Bronchial smooth muscle cell (primary cell): ENCODE measurements at places on chromosomes 5 and 9. TPM values are rescaled to one million over a fixed set of nuclear protein-coding genes. Genes with fewer than 3 reads are reported as not detected.

DOK3 gene
- total RNA-seq, result 1.1 TPM in 2 replicates

MCCC2 gene
- 15.1 and 17.7 TPM in 2 replicates for total RNA-seq

IGIP gene
- 9.1 and 10.3 TPM in 2 replicates for total RNA-seq

CAST gene
- total RNA-seq, result 74.2 and 131 TPM in 2 replicates

PCDHGB7 gene
- 5.2 and 9.9 TPM in 2 replicates for total RNA-seq

TLX3 gene
- not detected in 2 replicates for total RNA-seq

N4BP3 gene
- 1.6 and 1.8 TPM in 2 replicates for total RNA-seq

NEURL1B gene
- total RNA-seq, result 0.47 and 5.1 TPM in 2 replicates

IFNK gene
- not detected in 2 replicates for total RNA-seq
